ENCODE measurements at places on chromosomes 7 and 10. TPM values are rescaled to one million over a fixed set of nuclear protein-coding genes. Genes with fewer than 3 reads are reported as not detected.
A peak's percentile ranks its signal among the peaks of the same experiment; 100 is the strongest.

CCDC136 gene
- 6.1 TPM for total RNA-seq

PHYHIPL gene
- 1.2 TPM for total RNA-seq

KLF14 gene
- total RNA-seq = 0.89 TPM

- peak; percentile 78 for DNase-seq
Observed at GRCh38 chr7:79453558-79454360, at the start of gene MAGI2. TSS of gene MAGI2 (minus strand) at chr7:79453667. CDS start at chr7:79453320, 347 bp downstream.

- DNase-seq = no peak
Observed at GRCh38 chr7:134175334-134176036, 48.3 kb downstream of the LRGUK start.

DNA sequence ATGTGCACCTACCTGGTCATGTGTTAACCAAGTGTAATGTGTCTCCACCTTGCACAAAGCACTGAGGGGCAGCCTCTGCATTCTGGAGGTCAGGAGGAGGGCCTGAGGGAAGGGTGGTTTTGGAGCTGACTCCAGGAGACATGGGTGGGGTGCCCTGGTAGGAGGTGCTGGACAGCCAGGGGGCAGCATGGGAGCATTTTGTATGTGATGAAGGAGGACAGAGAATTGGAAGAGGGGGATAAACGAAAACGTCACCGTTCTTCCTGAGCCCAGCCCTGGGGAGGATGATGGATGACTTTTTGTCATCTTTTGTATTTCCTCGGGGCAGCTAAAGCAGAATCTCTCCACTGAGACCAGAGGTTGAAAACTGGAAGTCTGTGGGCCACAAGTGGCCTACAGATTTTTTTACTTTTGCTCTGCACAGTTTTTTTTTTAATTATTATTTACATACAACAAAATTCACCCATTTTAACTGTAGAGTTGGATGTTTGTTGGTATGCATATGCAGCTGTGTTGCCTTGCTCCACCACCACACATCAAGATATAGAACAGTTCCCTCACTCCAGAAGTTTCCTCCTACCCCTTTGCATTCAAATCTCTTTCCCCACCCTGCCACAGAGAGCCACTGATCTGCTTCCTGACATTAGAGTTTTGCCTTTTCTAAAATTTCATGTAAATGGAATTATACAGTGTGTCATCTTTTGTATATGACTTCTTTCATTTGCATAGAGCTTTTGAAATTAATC lies 242.5 kb downstream of the VTI1A start:
- DNase-seq = peak; percentile 14

SEMA3A gene
- 26.9 TPM for total RNA-seq

DNA sequence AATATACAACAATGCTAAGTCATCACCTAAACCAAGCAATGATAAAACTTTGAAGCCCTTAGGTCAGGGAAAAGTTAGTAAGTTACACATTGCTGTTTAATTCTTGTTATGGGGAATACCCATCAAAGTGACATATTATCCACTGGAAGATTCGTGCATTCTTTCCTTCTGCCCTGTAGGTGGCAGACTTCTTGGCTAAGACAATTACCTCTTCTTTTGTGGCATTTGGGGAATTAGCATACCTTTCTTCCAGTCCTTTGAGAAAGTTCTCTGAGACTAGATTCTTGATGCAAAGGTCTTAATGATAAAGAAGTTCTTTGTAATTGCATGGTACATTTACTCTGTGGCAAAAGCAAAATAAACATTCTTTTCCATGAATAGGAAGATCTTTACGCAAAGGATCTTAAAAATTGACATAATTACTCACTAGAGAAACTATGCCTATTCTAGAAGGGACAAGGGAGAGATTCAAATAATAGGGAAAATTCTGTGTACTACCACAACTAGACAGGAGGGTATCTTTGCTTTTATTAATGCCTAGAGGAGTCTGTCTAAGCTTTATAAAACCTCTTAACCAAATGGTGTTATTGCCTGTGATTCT lies 395.9 kb downstream of the GRM8 start:
- no peak for DNase-seq

GRCh38 chr10:97729014-97729413 lies 7.9 kb upstream of the ZFYVE27 start:
- DNase-seq = no peak

OR6B1 gene
- total RNA-seq = not detected

PSD gene
- 7.5 TPM for total RNA-seq

- no peak for DNase-seq
Observed at GRCh38 chr10:22365233-22365632, 19.9 kb downstream of the SPAG6 start.

GRCh38 chr7:141073641-141074161 lies at the start of gene TMEM178B:
TSS of gene TMEM178B (plus strand) at chr7:141074064.
- no peak for DNase-seq

GRCh38 chr10:92263396-92263795 lies 27.5 kb downstream of the CPEB3 start:
- DNase-seq = no peak

GRCh38 chr7:117019287-117019686 lies 66.0 kb downstream of the ST7 start:
- DNase-seq = no peak

GRCh38 chr10:26491276-26491675 lies 53.1 kb downstream of the APBB1IP start:
- no peak for DNase-seq

GRCh38 chr7:23234569-23235296 lies 11.8 kb upstream of the GPNMB start:
- no peak for DNase-seq

THNSL1 gene
- 5.6 TPM for total RNA-seq

GRCh38 chr7:17506095-17506494 lies 207.6 kb downstream of the AHR start:
- no peak for DNase-seq

DNA sequence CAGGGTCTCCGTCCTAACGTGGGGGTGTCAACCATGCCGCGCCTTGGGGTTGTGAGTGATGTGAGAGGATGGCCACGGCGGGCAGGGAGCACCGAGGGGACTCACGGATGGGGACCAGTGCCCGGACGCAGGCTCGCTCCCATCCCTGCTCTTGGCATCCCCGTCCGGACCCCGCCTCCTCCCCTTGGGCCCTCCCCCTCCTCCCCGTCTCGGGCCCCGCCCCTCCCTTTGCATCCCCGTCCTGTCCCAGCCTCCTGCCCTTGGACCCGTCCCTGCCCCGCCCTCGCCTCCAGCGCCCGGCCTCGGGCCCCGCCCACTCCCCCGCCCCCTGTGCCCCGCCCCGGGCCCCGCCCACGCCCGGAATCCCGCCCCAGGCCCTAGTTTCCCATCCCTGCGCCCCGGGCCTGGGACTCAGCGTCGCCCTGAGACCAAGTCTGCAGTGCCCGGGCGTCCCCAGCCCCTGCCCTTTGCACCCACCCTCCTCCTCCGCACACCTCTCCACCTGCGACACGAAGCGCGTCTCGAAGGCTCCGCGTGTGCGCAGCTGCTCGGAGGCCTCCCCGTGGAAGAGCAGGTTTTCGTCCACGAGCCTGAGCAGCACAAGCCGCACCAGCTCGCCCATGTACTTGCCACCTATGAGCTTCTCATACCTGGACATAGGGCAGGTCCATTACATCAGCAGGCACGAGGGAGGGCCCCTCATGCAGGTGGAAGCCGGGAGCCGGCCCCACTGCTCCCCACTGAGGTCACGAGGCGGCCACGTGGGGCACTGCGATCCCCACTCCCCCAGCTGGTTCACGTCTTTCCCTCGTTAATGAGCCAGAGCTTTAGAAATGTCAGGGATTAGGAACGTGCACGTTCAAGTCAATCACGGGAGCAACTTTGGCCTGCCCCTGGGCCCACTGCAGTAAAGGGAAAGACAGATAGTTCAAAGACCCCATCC lies 5.1 kb upstream of the MYL7 start:
- peak; percentile 11 for DNase-seq

DNA sequence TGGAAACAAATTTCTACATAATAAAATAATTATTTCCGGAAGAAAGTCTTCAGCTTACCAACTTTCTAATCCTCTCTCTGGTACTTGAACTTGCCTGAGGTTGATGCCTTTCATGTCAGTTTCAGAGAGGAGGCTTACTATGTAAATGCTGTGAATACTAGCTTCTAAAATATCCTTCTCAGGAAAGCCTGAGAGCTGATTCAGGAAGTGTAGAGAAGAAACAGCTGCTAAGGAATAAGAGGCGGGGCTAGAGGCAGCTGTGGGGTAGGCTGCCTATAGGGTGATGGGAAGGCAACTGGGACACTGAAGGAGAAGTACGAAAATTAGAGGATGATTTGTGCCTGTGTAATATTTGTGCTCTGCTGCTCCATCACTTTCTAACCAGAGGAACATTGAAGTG lies 69.3 kb downstream of the AVL9 start:
- DNase-seq = no peak

DNA sequence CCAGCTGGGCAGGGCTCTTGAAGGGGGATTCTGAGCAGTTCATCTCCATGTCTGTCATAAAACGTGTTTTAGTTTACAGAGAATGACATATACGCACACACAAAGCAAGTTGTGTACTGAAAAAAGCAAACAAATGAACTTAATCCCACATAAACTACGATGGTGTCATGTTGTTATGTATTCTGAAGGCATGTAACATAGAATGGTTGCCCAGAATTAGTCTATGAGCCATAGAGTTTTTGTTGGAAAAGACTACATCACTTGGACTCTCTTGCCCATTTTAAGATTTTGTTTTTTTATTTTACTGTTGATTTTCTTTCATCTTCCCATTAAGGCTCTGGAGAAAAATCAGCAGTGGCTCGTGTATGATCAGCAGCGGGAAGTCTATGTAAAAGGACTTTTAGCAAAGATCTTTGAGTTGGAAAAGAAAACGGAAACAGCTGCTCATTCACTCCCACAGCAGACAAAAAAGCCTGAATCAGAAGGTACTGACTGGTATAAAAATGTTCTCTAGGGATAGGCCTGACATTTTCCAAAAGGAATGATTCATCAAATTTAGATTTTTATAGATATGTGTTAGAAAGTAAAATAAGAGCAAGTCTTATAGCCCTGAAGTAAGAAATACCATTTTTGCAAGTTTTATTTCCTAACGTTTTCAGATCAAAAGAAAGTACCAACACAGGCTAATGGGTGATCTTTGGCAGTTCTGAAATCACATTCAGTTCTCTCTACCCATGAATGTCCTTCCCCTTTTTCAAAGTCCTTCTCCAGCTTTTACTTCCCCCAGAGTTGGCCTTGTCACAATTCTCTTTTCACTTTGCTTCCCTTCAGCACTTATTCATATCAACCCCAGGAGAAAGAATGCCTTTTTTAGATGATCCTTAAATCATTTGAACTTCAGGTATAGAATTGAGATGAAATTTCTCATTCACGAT lies 18.9 kb downstream of the CEP55 start:
- DNase-seq = no peak

- DNase-seq = no peak
Observed at GRCh38 chr7:134024739-134025138, 102.4 kb upstream of the LRGUK start.

CHST15 gene
- 16.5 TPM for total RNA-seq

MYO3A gene
- 2.3 TPM for total RNA-seq

- no peak for DNase-seq
Observed at GRCh38 chr10:91907033-91907594, 2.2 kb downstream of the FGFBP3 start.

PGAM1 gene
- total RNA-seq = 94.6 TPM

SPDYE11 gene
- total RNA-seq = 0.10 TPM

DNA sequence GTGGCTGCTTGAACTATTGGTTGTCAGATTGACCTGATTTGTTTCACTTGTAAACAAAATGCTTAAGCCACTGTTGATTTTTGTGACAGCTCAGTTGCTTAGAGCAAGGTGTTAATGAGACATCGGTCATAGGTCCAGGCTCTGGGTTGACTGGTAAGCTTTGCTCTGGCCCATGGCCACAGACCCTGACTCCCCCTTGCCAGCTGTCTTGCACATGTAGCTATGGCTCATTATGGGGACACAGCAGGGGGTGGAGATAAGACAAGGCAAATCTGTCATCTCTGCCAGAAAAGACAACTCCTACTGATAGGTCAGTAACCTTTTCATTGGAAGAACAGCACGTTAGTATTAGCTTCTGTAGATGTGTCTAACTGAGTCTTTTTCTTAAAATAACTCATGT lies 95.3 kb downstream of the KAT6B start:
- DNase-seq = no peak

DNA sequence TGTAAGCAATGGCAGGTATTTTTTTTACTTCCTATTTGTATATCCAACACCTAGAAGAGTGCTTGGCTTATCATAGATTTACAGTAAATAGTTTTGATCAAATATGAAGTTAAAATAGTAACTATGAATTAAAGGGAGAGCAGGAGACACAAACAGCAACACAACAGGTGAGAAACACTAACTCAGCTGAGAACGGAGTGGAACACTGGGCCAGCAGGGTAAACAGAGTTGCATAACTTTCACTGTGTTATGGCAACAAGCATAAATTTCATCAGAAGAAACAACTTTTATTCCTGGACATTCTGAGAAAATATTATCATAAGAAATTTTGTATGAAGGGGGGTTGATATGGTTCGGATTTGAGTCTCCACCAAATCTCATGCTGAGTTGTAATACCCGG lies 52.2 kb upstream of the SMIM30 start:
- no peak for DNase-seq
